Fibroblast of skin of right quadriceps (primary cell): ENCODE measurements at places on chromosomes 2 and 18.

- DNase-seq = peak; percentile 46
Observed at GRCh38 chr2:69827796-69828540, 1.5 kb upstream of the GMCL1 start.

DNA sequence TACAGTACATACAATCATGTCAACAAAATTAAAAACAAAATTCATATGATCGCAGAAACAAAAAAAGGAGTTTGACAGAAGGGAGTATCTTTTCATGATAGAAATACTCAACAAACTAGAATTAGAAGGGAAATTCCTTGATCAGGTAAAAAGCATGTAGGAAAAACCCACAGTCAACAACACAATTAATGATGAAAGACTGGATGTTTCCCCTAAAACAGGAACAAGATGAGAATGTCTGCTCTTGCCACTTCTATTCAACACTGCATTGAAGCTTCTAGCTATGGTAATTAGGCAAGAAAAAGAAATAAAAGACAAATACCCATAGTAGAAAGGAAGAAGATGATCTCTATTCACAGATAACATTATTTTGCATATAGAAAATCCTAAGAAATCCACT is 87.1 kb downstream of the SRBD1 start:
- no peak for DNase-seq

DNA sequence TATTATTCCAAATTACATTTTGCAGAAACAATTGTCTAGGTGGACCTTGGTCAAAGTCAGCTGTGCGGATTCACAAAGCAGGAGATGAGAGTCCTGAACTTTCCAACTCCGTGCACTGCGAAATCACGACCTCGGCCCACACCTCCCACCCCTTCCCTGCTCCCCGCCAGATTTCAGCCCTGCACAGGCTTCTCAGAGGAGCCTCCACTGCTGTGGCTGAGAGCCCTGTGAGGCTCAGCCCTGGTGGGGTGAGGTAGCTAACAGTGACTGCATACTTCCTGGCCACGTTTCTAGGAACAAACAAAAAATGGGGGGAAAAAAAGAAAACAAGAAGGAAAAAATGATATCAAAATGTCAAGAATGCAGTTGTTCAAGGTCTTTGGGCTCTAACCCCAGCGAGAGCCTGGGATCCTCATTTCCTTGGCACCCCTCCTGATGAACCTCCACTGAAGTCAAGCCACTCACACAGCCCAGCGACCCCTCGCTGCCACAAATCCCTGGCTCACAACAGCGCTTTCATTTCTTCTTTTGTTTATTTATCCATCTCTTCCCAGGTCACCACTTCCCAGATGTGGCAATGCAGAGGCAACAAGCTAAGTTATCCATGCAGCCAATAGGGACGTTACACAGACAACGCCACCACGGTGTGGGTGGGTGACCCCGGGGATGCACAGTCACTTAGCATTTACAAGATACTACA is 729.7 kb upstream of the ID2 start:
- no peak for DNase-seq

GRCh38 chr2:12552092-12552491 is 164.6 kb upstream of the TRIB2 start:
- no peak for DNase-seq

DNA sequence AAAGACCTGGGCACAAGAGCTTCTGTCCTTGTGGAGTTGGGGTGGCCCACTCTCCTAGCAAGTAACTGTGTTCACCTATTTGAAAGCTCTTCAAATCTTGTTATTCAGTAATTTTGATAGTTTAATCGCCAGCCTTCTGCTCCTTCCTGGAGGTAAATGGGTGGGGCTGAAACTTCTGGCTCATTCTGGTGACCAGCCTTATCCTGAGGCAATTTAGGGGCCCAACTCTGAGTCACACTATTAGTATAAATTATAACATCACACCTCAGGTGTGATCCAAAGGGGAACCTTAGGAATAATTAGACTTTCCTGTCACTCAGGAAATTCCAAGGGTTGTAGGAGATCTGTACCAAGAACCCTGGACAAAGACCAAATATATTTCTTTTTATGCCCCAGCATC is 255.8 kb upstream of the RGPD4 start:
- DNase-seq = no peak

DNA sequence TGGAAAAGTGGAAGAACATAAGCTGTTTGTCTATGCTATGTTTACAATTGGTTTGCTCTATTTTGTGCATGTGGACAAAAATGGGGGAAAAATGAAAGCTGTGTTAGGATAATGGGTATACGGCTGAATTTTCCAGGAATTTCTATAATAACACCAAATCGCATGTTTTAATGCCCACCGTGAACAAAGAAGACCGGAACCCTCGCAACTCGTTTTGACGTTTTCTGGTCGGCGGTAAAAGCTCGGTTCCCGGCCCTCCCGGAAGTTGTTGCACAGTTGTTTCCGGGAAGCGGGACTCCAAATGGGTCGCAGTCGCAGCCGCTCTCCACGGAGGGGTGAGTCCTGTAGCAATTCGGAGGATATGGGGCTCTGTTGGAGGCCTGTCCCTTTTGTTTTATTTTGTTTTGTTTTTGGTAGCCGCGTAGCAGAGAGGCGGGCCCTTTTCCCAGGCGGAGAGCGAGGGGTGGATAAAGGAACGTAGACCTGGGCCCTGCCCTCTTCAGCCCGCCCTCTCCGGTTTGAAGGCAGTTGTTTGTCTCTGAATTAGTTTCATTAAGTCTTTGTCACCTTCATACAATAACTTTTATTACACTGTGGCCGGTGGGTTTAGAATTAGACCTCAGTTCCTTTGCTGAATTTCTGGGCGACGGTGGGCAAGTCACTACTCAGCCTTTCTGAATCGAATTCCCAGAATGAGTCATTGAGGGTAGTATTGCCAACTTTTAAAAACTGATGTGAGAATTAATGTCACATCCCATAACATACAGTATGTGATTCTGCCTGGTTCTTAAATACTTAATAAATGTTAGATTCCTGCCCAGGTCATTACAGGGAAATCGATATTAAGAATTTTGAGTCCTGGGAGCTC is at the start of gene SNRNP27:
TSS of gene SNRNP27 (plus strand) at position 273 of the 868 bp plus-strand sequence. CDS start at position 302, 29 bp downstream.
- peak; percentile 84 for DNase-seq

- no peak for DNase-seq
Observed at GRCh38 chr2:238665919-238666318, 182.0 kb upstream of the TWIST2 start.

DNA sequence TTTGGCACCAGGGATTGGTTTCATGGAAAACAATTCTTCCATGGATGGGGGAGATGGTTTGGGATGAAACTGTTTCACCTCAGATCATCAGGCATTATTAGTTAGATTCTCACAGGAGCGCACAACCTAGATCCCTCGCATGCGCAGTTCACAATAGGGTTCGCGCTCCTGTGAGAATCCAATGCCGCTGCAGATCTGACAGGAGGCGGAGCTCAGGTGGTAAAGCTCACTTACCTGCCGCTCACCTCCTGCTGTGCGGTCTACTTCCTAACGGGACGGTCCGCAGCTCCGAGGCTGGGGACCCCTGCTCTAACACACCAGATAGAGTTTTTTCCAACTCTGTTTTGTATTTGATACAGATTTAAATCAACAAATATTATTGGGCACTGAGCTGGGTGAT is 286.5 kb downstream of the MTX2 start:
- no peak for DNase-seq

DNA sequence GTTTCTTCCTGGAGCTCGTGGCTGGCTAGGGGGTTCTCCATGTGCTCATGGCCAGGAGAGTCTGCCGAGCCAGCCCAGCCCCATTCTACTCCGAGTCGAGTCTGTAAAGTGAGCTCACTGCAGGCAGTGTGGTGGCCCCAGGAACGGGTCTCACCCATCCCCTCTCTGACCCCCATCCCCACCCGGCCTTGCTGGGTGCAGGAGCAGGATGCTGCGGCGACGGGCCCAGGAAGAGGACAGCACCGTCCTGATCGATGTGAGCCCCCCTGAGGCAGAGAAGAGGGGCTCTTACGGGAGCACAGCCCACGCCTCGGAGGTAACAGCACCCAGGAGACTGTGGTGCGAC is 1.4 kb downstream of the ANO7 start:
- DNase-seq = no peak

DNA sequence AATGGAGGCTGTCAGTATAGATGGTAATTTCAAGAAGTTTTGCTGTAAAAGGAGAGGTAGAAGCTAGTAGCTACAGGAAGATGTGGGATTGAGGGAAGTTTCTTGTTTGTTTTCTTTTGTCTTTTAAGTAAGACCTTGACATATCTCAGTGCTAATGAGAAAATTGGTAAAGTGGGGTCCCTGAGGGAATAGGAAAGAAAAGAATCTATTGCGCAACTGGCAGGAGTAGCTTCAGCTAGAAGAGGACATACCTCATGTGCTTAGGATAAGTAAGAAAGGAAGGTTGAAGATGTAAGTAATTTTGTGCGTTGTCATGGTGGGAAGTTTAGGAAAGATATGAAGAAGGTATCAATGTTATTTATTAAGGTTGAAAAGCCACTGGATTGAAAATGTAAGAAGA is 8.4 kb upstream of the IKZF2 start:
- DNase-seq = peak; percentile 6

DNA sequence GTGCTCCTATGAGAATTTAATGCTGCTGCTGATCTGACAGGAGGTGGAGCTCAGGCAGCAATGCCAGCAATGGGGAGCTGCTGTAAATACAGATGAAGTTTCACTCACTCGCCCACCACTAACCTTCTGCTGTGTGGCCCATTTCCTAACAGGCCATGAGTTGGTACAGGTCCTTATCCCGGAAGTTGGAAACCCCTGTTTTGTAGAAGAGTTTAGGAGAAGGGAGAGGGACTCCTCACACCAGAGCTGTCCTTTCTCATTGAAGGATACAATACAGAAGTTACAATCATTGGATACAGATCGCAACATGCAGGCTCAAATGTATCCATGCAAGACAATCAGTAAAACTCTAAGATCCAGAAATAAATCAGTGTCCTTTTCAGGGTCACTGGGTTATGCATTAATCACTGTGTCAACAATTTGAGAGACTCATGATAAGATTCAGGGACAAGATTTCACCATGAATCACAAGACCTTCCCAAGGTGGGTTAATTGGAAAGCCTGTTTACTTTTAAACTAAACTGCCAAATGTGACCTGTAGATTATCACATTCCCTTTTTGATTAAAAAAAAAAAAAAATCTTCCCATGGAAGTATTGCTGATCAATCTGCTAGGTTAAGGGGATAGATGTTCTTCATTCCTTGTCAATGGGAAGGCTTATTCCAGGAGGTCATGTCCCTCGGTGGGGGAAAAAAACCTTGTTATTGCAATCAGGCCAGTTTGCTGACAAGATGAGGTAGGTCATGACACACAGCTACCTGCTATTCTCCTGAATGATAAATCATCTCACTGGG is 97.2 kb downstream of the SP100 start:
- no peak for DNase-seq

DNA sequence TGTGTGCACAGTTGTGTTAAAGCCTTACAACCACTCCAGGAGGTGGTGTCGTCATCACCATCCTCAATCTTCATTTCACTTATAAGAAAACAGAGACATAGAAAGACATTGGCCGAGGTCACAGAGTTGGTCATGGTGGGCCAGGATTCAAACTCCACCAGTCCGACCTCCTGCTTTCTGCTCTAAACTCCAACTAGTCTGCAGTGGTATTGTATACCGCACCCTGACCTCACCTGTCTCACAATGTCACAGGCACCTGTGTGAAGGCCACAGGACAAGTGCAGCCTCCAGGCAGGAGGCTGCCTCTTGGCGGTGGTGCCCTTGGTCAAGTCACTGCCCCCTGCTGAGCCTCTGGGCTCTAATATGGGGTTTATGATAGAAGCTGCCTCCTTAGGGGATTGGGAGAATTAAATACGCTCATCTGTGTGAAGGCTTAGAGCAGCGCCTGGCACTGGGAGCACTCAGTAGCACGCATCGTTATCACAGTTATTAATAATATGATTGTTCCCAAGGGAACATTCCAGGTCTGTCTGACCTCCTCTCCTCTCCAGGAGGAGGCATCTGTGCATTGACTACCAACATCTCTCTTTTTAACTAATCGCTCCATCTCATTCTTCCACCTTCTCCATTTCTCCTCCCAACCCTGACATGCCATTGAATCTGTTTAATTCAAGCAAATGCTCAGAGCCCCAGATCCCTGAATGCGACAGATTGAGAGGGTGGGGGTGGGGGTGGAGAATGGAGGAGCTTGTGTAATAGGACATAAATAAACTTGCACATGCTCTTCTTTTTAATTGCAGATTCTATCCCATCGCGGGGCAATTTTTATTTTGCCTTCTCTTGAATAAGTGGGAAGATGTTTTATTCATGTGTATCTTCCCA is 112.7 kb downstream of the MCFD2 start:
- DNase-seq = peak; percentile 42

DNA sequence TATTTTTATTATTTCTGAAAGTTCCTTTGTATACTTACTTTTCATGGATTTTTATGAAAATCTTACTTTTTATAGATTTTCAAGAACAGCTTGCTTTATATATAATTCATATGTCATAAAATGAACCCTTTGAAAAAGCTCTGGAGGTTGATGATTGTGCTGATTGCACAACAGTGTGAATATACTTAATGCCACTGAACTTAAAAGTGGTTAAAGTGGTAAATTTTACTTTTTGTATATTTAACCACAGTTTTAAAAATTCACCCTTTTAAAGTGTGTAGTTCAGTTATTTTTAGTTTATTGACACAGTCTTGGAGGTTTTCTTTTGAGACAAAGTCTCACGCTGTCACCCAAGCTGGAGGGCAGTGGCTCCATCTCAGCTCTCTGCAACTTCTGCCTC is 8.4 kb downstream of the SANBR start:
- DNase-seq = no peak

GRCh38 chr2:216665717-216666116 is 29.6 kb downstream of the IGFBP5 start:
- DNase-seq = no peak

- peak; percentile 85 for DNase-seq
Observed at GRCh38 chr18:57807336-57808117, 4.4 kb upstream of the ATP8B1 start.

DNA sequence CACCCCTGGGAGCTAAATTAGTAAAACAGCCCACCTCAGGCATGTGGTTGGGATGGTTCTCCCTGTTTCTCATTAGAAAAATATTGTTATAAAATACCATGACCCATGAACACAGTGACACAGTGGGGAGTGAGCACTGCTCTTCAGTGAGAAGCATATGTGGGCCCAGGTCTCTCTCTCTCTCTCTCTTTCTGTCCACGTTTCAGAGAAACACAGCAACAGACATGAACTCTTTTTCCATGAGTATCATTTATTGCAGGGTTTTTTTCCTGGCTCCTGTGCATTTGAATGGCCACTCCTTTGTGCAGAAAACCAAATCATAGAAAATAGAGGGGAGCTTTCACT is 41.2 kb downstream of the CYRIA start:
- no peak for DNase-seq

GRCh38 chr2:216845426-216845825 is 14.4 kb downstream of the TNP1 start:
- no peak for DNase-seq

DNA sequence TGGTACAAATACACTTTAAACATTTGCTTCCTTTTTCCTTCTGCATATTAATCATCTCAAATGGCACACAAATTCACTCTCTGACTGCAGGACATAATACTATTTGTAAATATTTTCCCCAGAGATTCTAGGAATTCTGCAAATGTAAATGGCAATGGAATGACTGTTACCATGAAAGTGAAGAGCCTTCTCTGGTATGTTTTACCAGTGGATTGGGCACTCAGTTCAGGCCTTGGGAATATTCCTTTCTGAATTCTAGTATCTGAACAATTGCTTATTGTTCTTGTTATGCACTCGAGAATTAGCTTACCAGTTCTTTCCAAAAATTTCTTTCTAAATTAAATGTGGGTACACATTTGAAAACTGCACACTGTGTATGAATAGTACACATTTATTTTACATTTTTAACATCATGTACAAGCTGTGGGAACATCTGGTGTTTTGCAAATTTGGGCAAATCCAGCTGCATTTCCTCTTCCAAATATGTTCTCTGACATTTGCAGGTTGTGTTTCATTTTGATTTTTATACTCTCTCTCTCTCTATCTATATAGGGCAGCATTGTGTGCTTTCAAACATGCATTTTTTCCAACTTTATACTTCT is 289.1 kb downstream of the NBAS start:
- DNase-seq = peak; percentile 43
